ENCODE measurements at places on chromosomes 4 and X.

DNA sequence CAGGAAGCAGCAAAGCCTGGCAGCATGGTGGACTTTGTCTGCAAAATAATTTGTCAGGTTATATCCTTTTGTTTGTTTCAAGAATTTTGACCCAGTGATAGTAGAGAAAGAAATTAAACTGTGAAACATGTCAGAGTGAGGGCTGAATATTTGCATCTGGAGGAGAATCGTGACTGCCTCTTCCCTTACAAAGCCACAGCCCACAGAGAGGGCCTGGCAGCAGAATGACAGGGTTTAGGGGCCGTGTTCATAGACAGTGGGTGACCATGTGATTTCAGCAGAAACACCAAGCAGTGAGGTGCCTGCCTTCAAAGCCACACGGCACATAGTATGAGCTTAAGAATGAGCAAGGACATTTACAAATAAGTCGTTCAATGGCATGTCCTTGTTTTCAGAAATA lies 24.4 kb upstream of the PLAC8 start:
- no peak for DNase-seq

GRCh38 chrX:107565931-107566603 lies 62.2 kb upstream of the PRPS1 start:
- no peak for DNase-seq

DNA sequence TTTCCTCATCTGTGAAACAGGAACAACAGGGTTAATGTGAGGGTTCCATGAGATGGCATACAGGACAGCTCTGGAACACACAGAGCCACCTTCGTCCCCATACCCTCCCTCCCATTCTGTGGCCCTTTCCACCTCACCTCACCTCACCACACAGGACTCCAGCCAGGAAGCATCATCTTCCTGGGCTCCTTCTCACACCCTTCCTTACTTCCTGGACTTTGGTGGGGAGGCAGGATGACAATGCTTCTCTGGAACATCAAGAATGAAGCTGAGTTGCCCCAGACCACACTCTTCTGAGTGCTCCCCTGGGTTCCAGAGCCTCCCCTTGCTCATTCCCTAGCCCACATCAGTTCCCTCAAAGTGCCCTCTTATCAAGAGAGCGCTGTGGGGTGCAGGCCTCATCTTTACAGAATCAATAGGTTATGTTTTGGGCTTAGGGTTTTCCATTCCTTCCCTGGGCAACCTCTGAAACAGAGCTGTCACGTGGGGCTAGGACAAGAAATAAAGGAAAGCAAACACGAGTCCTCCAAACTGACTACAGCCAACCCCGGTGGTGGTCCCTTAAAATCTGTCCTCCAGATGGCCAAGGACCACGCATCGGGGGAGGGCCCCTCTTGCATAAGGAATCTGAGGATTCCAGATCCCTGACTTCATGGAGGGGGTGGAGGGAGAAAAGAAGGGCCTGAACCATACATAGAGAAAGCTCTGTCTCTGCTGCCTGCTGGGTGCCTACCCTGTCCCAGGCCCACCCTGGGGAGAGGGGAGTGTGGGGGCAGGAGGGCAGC lies 74.4 kb upstream of the ATP6AP2 start:
- no peak for DNase-seq

DNA sequence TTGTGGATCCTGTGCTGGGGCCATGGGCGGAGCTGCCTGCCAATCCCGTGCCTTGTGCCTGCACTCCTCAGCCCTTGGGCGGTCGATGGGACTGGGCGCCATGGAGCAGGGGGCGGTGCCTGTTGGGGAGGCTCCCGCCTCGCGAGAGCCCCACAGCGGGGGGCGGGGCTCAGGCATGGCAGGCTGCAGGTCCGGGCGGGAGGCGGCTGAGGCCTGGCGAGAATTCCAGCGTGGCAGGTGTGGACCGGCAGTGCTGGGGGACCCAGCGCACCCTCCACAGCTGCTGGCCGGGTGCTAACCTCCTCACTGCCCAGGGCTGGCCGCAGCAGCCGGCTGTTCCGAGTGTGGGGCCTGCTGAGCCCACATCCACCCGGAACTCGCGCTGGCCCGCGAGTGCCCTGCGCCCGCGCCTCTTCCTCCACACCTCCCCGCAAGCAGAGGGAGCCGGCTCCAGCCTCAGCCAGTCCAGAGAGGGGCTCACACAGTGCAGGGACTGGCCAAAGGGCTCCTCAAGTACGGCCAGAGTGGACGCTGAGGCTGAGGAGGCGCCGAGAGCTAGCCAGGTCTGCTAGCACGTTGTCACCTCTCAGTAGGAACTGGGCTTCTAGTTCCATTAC lies 85.9 kb downstream of the GBA3 start:
- DNase-seq: no peak

GRCh38 chrX:138775517-138775916 lies 64.0 kb upstream of the FGF13 start:
- DNase-seq: no peak

DNA sequence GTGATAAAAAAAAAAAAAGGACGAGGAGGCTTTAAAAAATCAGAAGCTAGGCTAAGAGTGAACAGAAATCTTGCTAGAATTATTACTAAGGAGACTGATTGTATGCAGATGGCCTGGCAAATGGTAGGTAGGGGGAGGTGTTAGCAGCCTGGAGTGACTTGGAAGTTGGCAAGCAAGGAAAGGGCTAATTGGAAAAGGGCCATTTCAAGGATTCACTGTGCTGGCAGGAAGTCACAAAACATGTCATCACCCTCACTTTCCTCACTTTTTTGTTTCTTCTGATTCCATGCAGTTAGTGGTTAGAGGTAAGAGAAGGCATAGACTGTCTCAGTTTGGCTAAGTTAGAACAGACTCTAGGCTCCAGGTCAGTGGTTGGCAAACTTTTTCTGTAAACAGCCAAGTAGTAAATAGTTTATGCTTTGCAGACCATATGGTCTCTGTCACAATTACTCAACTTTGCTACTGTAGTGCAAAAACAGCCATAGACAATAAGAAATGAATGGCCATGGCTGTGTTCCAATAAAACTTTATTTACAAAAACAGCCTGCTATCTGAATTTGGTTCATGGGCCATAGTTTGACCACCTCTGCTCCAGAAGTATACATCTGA lies 646.5 kb upstream of the ACTRT1 start:
- no peak for DNase-seq

DNA sequence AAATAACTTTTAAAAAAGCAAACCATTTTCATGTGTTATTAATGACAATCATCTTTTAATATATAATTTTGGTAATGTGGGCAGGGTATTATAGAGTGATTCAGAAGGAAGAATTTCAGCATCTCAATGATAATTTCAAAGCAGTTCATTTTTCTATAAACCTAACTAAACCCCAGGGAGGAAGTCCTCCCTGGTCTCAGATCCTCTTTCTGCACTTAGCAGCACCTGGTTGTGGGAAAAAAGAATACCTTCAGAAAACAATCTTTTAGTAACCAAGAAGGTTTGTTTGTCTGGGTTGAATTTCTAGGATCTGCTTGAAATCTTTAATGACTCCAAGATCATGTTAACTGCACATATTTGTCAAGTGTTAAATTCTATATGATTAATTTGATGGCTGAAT lies 29.9 kb downstream of the DKK2 start:
- DNase-seq: no peak

DNA sequence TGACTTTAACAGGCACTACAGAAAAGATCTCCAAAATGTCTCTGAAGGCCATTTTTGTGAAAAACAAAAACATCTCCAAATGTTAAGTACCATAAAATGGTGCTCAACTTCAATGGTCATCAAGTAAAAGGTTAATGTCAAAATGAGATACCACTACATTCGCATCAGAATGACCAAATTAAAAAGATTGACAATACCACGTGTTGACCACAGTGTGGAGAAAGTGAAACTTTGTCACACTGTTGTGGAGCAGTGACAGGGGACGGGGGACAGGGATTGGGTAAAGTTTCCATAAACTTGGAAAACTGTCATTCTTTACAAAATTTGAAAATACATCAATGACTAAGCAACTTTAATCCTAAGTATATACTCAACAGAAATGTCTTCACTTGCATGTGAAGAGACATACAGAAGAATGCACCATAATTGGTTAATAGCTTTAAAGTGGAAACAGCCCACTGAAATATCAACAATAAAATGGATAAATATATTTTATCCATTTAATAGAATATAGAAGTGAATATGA lies 19.1 kb upstream of the CISD2 start:
- DNase-seq: no peak

GRCh38 chrX:56623316-56623715 lies 59.9 kb downstream of the UBQLN2 start:
- DNase-seq: no peak

DNA sequence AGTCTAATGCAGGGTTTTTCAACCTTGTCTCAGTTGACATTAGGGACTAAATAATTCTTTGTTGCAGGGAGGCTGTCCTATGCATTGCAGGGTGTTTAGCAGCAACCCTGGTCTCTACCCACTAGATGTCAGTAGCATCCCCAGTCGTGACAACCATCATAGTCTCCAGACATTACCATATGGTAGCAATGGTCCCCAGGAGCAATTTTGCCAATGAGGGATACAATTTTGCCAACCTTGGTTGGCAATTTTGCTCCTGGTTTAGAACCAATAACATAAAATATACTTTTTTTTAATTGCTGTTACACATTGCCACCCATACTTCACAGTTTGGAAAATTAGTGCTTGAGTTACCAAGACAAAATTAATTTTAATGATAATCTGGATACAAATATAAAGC lies 6.0 kb downstream of the EREG start:
- DNase-seq: no peak

- peak; percentile 41 for DNase-seq
Observed at GRCh38 chr4:40192114-40193015, 4.5 kb upstream of the RHOH start.

GRCh38 chrX:153627675-153628111 lies 19.3 kb upstream of the DUSP9 start:
- no peak for DNase-seq

- no peak for DNase-seq
Observed at GRCh38 chr4:46211406-46211805, 87.6 kb upstream of the GABRG1 start.

DNA sequence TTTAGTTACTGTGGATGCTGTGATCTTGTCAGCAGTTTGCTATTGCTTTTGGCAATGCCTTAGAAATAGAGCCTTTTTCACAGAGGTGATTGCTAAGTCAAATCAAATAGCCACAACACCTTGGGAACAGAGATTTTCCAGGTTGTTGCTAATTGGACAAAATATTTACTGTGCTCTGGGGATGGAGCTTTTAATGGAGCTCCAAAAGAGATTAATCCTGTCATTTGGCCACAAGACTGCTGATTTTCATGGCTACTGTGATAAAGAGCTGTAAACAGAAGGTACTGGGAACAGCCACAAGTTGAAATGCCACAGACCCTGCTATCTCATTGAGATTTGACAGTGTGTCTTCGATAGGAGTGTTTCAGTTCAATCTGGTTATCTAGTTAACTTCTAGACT lies 1715.2 kb upstream of the ADGRL3 start:
- DNase-seq: no peak

Data from H1 (cell line).